HFFc6 (cell line): ENCODE measurements at places on chromosomes 3 and 15. TPM values are rescaled to one million over a fixed set of nuclear protein-coding genes. Genes with fewer than 3 reads are reported as not detected.

ADGRG7 gene
- not detected in 3 replicates for total RNA-seq

PARP9 gene
- total RNA-seq = 6.4 and 9.2 TPM in 2 replicates

CMSS1 gene
- 27.3 to 38.7 TPM (median 38.4 TPM) in 3 replicates for total RNA-seq

RYR3 gene
- total RNA-seq = not detected in 2 replicates

AZI2 gene
- 62.9 to 67.8 TPM (median 64.8 TPM) in 3 replicates for total RNA-seq

TTLL3 gene
- 15.0 to 15.4 TPM (median 15.1 TPM) in 3 replicates for total RNA-seq
